ENCODE measurements at places on chromosomes 1 and 21. TPM values are rescaled to one million over a fixed set of nuclear protein-coding genes. Genes with fewer than 3 reads are reported as not detected.

DNA sequence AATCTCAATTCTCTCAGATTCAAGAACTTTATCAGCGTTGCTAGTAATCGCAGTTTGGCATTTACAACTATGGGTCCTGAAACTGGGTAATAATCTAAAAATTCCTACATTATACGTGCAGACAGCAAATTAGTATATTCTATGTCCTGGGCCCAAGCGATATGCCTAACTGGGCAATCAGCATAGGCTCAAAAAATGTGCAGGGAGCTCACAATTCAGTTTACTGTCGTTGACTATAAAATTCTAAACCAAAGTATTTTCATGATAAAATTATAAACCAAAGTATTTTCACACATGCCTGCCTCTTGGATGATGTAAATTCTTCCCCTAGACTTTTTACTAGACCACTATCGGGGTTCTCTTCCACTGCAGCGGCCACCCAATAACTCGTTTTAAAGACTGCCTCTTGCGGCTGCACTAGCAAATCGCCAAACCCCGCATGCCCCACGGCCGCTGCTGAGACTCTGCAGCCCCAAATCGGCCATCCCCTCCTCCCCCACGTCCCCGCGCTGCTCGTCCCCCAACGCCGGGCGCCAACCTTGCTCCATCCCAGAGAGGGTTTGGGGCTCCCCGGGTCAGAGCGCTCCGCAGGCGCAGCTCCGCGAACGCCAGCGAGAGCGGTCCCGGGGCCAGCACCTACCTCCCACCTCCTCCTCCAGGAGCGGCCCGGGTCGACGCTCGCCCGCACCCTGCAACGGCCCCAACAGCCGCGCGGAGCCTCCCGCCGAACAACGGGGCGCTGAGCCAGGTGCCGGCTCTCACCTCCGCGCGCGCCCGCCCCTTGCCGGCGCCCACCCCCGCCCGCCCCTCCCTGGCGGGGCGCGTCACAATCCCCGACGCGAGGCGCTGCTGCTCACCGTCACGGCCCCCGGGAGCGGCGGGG is 506 bp downstream of the SSX2IP start:
- H3K27ac ChIP-seq = peak overlapping the region; percentile 70
- no peaks in the 10 kb centered on the region for H3K36me3 ChIP-seq
- no peak for DNase-seq
- H3K4me3 ChIP-seq = peak overlapping the region; percentile 70
- no peaks in the 10 kb centered on the region for H3K4me1 ChIP-seq

DNA sequence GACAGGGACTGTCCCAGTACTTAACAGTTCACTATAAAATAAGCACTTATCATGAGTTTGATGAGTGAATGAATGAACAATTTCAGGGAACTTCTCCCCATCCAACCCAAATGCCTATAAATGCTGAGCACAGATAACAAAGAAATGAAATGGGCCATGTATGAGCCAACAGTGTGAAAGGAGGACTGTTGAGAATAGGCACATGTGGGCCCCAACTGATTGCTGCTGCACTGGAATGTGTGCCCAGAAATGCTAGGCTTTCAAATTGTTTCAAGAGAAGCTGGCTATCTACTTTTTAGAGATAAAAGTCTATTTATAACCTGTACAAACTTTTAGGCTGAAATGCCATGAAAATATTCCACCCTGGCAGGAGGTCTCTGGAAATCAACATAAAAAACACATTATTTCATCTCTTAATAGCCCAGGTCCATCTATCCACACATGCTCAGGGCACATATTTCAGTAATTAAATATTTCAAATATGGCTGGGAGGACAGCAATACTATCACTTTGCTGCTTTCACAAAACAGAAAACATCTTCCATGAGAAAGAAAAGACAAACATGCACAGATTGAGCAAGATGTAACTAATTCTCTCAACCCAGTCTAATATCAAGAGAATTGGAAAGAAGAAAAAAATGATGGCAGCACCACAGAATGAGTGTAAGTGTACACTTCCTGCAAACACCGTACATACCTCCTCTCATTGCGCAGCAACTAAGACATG is 49.8 kb downstream of the COLGALT2 start:
- no peaks in the 10 kb centered on the region for H3K4me1 ChIP-seq
- H3K4me3 ChIP-seq = no peak overlapping the region

DNA sequence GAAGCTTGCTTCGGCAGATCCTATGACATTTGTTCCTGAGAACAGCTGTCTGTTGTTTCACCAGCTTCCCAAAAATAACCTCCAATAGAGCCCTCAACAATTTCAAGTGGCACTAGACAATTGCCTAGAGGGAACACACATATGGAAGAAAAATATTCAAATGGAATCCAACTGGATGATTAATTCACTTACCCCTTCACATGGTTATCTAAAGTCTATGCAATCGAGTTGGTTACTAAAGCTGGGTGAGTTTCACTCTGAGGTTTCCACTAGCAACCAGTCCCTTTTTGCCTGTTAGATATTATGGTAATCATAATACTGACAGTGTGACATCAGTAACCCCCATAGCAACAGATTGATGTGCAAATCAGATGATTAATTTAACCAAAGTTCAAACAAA is at the start of gene LEMD1:
LEMD1 (minus strand) TSS at position 259 of the 400 bp plus-strand sequence. CDS start 1,520 bp downstream, outside the sequence.
- no peak within 1 kb of the TSS for H3K27ac ChIP-seq
- no peaks in the 10 kb centered on the region for H3K36me3 ChIP-seq
- H3K4me3 ChIP-seq = no peak within 1 kb of the TSS
- H3K27me3 ChIP-seq = no peaks in the 10 kb centered on the region

- H3K36me3 ChIP-seq = no peaks in the 10 kb centered on the region
- H3K27me3 ChIP-seq = no peaks in the 10 kb centered on the region
- no peaks in the 10 kb centered on the region for H3K4me1 ChIP-seq
- H3K27ac ChIP-seq = no peak overlapping the region
- DNase-seq = peak; percentile 64
- H3K4me3 ChIP-seq = no peak overlapping the region
Observed at GRCh38 chr1:85502625-85503083, 37.7 kb upstream of the DDAH1 start.

- DNase-seq = no peak
- no peaks in the 10 kb centered on the region for H3K36me3 ChIP-seq
- H3K27me3 ChIP-seq = no peaks in the 10 kb centered on the region
- no peaks in the 10 kb centered on the region for H3K4me1 ChIP-seq
Observed at GRCh38 chr1:247535402-247535801, 838 bp downstream of the OR2C3 start.

The AIM2 gene
- total RNA-seq = 0.43 TPM

The ATP6V1G3 gene
- total RNA-seq = not detected

The PGLYRP4 gene
- not detected for total RNA-seq
